Cortex of kidney (tissue), 1 donor: ENCODE measurements at places on chromosomes 7 and 10.

DNA sequence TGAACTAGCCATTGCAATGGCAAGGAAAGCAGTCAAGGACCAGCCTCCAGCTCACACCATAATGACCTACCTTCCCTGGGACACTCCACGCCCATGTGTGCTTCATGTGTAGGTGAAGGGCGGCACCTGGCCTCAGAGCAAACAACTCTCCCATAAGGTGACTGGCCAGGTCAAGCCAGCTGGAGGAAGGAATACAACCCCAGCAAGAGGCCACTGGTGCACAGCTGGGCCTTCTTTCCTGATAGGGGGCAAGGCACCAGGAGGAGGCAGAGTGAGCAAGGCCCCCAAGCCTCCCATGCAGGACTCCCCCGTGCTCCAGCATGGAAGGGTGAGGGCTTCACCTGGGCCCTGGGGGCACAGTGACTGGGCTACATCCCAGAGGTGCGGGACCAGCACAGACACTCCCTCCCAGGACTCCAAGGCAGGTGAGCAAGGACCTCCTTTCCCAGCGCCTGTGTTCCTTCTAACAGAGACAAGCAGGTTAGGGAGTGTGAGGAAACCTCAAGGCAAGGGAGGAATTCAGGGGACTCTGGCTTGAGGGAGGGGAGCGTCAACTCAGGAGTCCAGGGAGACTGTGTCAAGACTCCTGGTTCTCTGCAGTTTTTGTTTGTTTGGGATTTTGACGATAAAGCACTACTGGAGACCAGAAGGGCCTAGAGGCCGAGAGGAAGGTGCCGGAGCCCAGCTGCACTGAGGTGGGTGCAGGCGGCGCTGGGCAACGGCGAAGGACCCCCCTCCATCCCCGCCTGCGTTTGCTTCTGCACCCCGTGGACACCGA, 1.7 kb downstream of the PTPRN2 start:
- DNase-seq: no peak

DNA sequence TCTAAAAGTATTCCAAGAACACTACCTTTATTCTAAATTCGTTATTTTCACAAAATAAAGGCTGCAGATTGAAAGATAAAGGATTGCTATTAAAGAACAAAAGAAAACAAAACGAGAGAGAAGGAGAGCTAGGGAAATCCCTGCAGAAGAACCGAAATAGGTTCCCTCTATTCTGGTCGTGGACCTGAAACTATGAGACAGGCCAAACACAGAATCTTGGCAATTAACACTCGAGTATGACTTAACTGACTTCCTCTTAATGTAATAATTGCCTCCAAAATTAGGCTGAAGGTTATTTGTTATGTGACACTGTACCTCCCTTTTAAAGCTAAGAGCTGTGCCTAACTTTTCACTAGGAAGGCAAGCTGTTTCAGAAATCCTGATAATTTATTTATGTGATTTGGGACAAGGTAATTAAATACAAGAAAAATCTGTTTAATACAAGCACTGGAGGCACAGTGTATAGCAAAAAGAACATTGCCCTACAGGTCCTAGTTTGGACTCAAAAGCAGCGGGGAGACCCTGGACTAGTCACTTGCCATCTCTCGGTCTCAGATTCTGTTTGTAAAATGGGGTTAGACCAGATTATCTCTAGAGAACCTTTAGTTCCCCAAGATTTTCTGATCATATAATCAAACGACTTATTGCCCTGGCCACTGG, 11.6 kb downstream of the NAMPT start:
- DNase-seq: no peak

DNA sequence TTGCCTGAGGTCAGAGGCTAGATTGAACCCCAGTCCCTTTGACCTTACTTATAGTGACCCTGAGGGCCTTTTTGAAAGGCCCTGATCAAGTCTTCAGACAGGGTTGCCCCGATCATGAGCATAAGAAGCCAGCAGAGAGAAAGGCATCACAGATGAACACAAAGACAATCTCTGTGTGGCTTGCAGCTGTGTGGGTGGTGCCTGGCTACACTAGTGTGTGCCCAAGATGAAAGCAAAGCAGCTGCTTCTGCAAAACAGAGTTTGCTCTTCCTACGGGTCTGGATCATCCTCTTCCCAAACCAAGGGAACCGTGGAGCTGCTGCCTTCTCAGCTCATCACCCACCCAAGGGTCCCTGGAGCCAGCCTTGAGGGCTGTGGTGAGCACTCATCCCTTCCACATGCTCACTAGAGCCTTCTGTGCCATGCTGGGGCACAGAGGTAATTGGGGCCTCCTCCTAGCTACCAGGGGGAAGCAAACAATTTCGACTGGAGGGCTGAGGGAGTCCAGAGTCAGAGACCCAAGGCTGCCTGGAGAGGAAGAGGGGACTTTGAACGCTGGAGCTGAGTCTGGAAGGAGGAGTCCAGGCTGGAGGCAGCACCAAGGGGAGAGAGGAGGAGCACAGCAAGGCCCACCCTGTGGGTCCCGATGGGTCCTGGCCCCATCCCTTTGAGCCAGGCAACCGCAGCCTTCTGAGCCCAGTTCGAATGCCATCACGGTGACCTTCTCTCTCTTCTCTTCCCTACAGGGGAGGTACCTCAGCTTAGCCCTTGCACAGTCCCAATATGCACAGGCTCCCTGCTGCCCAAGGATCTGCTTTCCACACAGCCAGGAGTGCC, 42.3 kb downstream of the ANTXRL start:
- no peak for DNase-seq

GRCh38 chr10:51743146-51743545, 43.8 kb upstream of the CSTF2T start:
- no peak for DNase-seq

DNA sequence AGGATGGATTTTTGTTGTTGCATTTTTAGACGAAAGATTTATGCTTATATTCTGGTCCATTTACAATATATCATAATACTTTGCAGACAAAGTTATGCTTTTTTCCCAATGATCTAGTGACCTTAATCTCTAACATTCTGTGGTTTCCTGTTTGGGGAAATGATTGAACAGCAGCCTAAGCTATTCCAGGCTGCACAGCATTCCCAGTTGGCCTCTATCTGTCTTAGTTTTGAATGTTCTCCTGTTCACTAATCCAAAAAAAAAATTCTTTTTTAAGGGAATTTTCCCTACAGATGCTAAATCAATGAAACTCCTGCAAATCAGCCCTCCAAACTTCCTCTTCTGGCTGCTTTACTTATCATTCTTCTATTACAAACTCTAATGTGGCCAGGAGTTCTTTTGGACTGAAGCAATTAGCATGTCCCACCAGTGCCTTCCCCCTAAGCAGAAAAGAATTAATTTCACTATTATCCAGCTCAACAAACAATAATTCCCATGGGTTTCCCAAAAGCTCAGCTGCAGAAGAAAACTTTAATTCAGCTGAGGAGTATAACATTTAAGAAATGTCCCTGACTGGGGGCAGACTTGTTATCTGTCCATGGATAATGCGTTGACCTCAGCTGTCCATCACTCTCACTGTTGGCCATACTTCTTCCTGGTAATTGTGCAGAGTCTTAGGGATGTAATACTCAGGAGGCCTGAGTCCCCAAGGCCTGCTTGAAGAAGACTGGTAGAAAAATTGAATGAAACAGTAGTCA, 81.9 kb upstream of the TRIL start:
- no peak for DNase-seq

DNA sequence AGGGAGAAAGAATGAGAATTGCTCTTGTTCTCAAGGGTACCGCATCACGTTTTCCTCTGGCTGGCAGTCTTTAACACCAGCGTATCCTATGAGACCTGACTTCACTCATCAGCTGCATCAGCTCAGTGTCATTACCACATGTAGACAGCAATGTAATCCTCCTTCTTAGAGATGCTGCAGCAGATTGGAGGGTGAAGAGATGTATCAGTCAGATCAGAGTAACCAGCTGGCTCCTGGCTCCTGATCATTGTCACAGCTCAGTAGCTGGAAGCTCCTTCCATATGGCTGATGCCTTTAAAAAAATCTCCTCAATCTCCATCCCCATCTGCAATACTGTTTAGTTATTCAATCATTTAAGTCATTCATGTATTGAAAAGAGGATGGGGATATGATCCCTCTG, 39.7 kb upstream of the EPHB6 start:
- no peak for DNase-seq

- no peak for DNase-seq
Measured at GRCh38 chr10:71694567-71694968, 25.0 kb downstream of the C10orf105 start.

DNA sequence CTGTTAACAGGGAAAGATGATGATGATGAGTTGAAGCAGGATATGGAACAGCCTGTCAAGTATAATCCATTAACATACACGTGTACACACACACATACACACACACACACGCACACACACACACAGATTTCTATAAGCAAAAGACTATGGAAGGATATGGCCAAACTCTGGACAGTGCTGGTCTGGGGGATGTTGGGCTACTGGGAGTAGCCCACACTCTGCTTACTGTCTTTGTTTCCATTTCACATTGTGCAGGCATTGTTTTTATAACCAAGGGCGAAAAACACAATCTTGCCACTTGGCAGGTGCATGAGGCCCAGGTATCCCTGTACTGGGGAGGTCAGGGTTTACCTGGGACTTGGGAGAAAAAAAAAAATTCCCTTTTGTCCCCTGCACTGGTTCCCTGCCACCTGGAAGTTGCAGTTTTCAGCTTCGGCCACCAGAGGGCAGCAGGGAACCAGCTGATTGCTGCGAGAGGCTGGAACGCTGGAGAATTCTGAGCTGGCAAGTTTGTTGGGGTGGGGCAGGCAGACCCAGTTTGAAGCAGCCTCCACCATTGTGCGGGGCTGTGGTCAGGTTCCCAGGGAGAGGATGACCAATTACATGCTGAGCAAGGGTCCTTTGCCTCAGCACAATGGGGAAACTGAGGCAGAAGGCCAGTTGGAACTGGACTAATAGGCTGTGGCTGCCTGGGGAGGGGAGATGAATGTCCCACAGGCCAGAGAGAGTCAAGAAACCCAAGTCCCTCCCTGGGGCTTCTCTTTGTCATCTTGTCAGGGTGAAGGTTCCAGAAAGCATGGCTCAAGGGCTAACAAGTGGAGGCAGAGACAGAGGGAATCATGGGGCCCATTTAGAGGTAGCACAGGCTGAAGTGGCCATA, 27.3 kb downstream of the PPIF start:
- DNase-seq: no peak

GRCh38 chr7:42194238-42194637, 42.8 kb downstream of the GLI3 start:
- no peak for DNase-seq

DNA sequence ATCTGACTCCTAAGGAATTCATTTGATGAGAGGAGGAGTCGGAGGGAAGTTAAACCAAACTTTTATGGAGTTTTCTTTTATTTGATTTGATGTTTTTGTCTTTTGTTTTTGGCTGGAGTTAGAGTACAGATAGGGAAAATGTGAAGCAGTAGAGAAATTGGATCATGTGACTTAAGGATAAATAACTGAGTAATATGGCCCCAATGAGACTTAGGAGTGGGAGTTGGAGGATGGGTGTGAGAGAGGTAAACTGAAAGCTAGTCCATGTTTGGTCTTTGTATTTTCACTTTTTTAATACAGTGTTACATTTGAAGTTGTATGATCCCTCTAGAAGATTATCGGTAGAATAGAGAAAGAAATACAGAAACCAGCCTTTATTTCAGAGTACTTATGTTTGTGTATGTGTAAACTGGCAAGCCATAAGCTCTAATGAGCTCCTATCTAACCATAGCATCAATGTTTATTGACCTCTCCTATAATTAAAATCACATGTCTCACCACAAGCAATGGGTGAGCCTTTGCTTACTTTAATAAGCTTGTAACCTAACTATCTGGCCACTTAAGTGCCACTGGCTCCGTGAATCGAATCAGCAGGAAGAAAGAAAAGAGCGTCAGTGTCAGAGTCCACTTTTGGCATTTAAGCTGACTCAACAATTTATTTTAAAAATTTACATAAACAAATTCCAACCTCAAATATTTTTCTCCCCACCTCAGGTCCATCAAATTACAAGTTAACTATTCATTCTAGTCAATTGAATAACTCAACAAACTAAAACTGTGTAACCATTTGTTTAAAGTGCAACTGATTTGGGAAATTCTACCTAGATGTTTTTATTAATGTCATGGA, 113.8 kb downstream of the EPDR1 start:
- no peak for DNase-seq

GRCh38 chr7:23335136-23335535, 36.0 kb downstream of the MALSU1 start:
- DNase-seq: no peak

- DNase-seq: no peak
Measured at GRCh38 chr10:98131619-98132018, 2.8 kb upstream of the R3HCC1L start.

DNA sequence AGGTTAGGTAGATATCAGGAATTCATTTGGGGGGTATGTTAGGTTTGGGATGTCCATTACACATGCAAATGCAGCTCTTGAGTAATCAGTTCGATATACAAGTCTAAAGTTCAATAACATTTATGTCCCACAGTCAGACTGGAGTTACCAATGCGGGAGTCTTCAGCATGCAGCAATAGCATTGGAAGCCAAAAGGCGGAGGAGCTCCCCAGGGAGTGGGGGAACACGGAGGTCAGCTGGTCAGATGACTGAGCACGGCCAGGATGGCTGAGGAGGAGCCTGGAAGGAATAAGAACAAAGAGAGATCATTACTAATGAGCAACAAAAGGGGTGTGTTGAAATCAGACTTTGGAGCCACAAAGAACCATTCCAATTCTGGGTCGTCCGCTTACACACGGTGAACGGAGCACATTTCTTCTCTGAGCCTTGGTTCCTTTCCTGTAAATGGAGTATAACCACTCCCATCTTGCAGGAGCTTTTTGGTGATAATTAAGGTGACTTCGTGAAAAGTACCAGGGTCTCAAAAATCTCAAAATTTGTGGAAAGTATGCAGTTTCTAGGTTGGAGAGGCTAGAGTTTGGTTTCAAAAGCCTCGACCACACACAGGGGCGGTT, 478 bp upstream of the ZNF22 start:
- DNase-seq: no peak

- DNase-seq: no peak
Measured at GRCh38 chr10:116082206-116082605, 190.8 kb downstream of the GFRA1 start.

DNA sequence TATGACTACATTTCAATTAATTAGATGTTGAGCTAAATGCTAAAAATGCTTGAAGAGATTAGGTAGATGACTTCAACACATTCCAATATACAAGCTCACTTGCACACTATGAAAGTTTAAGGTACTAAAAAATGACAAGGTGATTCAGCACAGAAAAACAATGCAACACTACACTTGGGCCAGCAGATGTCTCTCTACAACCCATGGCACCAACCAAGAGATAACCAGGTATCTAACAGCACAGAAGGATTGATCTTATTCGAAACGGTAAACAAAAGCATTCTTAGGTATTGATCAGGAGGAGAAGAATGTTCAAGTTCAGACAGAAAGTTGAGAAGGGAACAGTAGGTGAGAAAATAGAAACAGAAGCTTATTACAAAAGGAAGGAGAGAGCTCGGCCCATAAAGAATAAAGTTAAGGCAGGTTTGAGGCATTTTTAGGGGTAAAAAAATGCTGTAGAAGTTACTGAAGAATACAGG, 248.2 kb upstream of the KLF14 start:
- DNase-seq: no peak

DNA sequence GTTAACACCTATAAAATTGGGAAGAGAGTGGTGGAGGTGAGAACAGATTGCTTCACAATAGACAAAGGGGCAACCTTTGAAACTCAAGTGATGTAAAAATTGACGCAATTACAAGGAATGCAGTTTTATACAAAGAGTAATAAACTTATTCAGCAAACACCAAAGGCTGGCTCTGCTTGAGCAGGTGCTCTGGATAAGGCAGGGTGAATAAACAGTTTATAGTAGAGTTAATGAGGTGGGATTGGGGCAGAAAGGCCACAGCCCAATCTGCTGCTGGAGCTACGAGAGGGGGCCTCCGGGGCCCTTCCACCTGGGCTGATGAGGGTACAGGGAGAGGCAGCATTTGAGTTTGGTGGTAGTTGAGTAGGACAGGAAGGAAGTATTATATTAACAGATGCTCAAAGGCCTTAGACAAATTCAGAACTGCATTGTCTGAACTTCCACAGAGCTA, 6.0 kb downstream of the MUC12 start:
- no peak for DNase-seq
